Left renal pelvis (tissue), 4 donors: ENCODE measurements at places on chromosomes 3 and 15. TPM values are rescaled to one million over a fixed set of nuclear protein-coding genes. Genes with fewer than 3 reads are reported as not detected.

GRCh38 chr3:139259398-139259797 lies 84.4 kb upstream of the MRPS22 start:
- DNase-seq: no peak

FETUB gene
- 0.14 TPM for polyA plus RNA-seq

DNA sequence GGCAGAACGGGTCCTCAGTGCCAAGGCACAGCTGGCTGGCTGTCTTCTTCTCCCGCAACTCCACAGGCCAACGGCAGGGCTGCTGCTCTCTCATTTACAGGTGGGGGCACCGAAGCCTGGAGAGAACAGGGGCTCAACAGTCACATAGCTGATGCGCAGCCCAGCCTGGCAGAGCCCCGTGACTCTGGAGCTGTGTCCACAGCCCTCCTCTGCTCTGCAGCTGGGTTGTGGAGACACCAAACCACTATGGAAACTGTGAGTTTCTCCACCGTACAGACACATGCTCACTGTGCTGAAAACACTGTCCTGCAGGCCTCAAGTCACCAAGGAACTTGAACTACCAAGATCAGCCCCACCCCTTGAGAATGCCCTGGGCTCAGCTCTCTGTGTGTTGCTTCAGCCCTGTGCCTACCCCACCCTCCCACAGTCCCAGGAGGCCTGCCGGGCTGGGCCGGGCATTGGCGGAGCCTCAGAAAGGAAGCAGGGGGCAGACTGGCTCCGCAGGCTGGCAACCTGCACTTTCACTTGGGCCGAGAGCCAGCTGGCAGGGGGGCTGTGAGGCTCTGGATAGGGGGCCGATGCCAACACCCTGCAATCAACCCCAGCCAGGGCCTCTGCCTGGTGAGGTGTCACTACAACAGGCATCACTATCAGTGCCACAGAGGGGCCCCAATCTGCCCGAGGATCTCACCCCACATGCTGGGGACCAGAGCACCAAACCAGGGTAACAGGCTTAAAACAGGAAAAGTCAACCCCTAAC lies 113.7 kb upstream of the RPL32 start:
- DNase-seq: no peak

- DNase-seq: no peak
These were observed 577.0 kb upstream of the MDFIC2 start for GRCh38 chr3:70889162-70890019.

GRCh38 chr15:24877174-24877573 lies 77.6 kb upstream of the SNRPN start:
- DNase-seq: no peak

- no peak for DNase-seq
These were observed 22.1 kb downstream of the SRPRB start for GRCh38 chr3:133827684-133828083.

SEMA6D gene
- polyA plus RNA-seq: 36.4 TPM
